MV-4-11 (cell line): ENCODE measurements at places on chromosomes 12 and 14.

DNA sequence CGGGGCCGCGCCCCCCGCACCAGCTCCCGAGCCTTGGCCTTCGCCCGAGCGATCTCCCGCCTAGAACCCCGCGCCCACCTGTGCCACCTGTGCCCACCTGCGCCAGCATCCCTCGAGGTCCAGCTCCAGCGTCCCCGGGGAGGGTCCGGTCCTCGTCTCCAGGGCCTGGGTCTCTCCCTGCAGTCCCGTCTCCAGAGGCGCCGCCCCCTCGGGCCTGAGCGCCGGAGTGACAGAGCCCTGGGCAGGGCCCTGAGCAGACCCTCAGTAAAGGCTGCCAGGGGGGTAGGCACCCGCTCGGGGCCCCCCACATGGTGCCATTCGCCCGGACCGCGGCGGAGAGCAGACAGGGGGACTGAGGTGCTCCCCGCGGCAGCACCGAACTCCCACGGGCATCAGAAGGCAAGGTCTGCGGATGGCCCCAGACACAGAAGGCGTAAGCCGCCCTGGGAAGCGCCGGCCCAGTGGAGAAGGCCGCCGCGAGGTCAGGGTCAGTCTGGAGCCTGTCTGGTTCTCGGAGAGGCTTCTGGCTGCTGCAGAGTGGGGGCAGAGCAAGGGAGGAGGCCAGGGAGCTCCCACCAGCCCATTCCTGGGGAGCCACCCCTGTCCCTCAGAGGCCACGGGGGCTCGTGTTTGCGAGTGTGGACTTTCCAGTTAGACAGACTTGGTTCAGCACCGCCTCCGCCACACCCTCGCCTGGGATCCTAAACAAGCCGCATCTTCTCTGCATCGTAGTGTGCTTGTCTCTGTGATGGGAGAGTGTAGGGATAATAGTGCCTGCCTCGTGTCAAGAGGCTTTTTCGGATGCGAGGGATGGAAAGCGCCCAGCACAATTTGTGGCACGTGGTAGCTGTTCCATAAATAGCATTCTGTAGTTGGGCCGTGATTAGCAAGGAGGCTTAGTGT is 1.1 kb upstream of the PPP1R13B start:
- no peak for DNase-seq

GRCh38 chr14:64673748-64674147 is 30.5 kb upstream of the PLEKHG3 start:
- peak; percentile 97 for DNase-seq

DNA sequence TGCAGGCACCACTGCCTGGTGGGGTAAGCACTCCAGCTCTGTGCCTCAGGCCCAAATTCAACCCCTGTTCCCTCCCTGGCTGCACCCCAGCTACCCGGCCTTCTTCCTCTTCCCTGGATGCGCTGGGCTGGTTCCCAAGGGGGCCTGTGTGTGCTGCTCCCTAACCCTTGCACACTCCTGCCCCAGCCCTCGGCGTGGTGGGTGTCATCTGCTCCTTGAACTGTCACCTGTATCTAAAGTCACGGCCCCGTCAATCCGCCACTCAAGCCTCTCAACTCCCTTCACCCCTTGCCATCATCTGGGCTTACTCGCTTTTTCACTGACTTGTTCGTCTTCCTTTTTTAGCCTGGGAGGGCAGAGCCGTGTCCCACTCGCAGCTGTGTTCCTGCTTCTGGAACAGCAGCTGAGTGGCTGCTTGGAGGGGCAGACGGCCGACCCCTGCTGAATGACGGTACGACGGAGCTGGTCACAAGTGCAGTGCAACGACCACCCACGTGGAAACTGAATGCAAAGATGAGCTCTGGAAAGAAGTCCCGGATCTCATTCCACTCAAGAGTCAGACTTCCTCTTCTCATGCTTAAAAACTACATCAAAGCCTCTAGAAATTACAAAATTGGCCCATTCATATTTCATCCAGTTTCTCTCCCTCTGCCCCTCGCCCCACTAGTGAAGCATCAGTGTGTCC is 138.9 kb downstream of the PIWIL1 start:
- DNase-seq: no peak

- DNase-seq: no peak
Measured at GRCh38 chr14:58690801-58691516, 53.2 kb downstream of the DACT1 start.

DNA sequence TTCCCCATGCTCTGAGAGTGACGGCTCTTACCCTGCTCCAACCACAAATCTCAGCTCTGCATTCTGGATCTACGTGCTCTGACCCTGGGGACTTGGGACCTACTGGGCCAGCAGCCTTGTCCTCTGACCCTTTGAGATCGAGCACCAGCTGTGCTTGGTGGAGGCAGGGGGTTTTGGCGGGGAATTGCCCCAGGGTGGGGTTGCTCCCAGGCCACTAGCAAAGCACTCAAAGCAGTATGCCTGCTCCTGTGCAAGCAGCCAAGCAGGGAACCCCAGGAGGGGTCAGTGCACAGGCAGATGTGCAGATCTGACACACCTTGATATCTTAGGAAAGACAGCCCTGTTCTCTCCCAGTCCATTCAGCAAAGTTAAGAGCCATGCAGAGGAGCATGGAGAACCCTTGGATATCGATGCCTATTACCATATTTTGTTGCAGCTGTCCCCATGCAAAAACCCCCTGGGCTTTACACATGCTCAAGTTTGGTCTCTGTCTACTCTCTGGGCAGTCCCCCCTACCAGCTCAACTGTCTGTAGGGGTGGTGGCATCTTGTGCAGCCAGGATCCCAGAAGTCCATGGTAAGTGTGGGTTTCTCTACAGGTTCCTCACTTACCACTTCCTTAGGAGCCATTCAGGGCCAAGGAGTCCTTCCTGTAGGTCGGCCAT is 319.0 kb downstream of the TMTC2 start:
- DNase-seq: no peak

DNA sequence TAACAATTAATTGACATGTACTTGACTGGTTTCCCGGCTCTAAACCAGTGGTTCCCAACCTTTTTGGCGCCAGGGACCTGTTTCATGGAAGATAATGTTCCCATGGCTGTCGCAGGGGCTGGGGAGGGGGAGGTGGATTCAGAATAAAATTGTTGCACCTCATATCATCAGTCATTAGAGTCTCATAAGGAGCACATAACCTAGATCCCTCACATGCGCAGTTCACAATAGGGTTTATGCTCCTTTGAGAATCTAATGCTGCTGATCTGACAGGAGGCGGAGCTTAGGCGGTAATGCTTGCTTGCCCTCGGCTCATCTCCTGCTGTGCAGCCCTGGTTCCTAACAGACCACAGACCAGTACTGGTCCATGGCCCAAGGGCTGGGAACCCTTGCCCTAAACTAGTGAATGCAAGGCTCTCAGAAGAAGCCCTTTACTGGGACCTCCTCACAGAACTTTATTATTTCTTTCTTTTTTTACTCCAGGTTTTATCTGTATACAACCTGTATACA is 86.4 kb upstream of the SINHCAF start:
- no peak for DNase-seq

DNA sequence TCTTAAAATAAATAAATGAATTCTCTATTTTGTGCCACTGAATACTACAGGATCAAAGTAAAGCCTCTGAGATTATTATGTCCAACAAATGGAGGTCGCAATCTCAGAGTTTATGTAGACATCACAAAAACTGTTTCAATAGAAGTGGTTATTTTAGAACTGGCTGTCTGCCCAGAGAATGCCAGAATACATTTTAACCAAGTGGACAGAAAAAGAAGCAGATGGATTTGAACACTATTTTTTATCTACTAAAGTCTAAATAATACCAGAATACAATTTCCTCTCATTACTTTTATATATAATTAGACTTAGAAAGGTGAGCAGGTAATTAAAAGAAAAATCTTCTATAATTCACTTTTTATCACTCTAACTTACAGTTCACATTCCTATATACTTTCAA is 118.3 kb downstream of the MED13L start:
- DNase-seq: no peak

- DNase-seq: no peak
Measured at GRCh38 chr12:84077679-84078078, 834.9 kb downstream of the SLC6A15 start.

- DNase-seq: no peak
Measured at GRCh38 chr14:74425525-74426201, 347 bp downstream of the SYNDIG1L start.

- DNase-seq: no peak
Measured at GRCh38 chr14:65071544-65071943, 30.8 kb downstream of the MAX start.

DNA sequence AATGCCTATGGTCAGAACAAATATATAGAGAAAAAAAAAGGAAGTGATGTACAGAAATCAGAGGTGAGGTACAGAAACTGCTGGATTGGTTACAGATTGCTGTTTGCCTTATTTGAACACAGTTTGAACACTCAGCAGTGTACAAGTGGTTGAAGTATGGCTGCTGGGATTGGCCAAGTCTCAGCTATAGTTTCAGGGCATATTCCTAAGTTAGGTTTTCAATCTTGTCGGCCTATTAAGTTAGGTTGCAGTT is 146.4 kb downstream of the LLPH start:
- DNase-seq: no peak

GRCh38 chr12:24469089-24469488 is 479.8 kb downstream of the BCAT1 start:
- no peak for DNase-seq
